ENCODE measurements at places on chromosomes 4 and X. TPM values are rescaled to one million over a fixed set of nuclear protein-coding genes. Genes with fewer than 3 reads are reported as not detected.

Gene GAGE12H
- total RNA-seq: not detected

Gene CRLF2
- not detected for total RNA-seq

Gene RAB9B
- not detected for total RNA-seq

Gene SLC16A2
- 2.1 TPM for total RNA-seq

Gene AFM
- total RNA-seq: not detected

Gene SOX3
- total RNA-seq: not detected

Gene WNK3
- total RNA-seq: 0.68 TPM

Gene HMGB2
- total RNA-seq: 55.0 TPM

Gene SRPK3
- total RNA-seq: under 0.01 TPM

Gene TEC
- 1.6 TPM for total RNA-seq

Gene KLF3
- total RNA-seq: 44.4 TPM

Gene USO1
- 120 TPM for total RNA-seq

Gene FMR1NB
- total RNA-seq: not detected

Gene CFP
- under 0.01 TPM for total RNA-seq

Gene SMAD1
- total RNA-seq: 32.0 TPM

Gene HSFX1
- 0.93 TPM for total RNA-seq

Gene DCAF8L1
- not detected for total RNA-seq

Gene RTL9
- under 0.01 TPM for total RNA-seq

Gene LPAR4
- not detected for total RNA-seq

Data from nasal cavity respiratory epithelium epithelial cell of viscerocranial mucosa (primary cell).